ENCODE measurements at places on chromosomes 11 and 22.
A peak's percentile ranks its signal among the peaks of the same experiment; 100 is the strongest.

DNA sequence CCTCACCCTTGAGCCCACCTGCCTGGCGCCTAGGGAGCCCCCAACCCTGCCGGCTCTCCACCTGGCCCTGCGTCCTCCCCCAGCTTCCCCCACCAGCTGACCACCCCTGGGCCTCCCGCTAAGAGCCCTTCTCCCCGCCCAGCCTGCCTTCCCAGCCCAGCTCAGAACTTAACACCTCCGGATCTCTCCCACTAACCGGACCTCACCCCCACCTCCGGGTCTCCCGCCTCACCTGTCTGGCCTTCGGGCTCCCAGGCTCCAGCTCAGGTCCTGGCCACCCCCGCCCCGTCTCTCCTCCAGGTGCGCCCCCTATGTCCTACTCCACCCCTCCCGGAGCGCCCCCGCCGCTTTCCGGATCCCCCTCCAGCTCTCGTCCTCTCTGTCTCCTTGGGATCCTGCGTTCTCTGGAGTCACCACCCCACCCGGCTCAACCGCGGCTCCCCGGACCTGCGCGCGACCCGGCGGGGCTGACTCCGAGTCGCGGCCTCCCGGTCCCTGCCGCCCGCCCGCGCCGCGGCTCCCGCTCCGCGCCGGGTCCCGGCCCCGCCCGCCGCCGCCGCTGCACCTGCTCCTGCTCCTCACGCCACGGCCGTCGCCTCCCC is at the start of gene KCNJ11:
Gene KCNJ11 (minus strand): TSS at position 51 of the 602 bp plus-strand sequence. CDS start 568 bp downstream, outside the sequence.
- DNase-seq, result no peak

- peak; percentile 42 for DNase-seq
Measured at GRCh38 chr11:63508009-63508408, 2.1 kb downstream of the LGALS12 start.

- DNase-seq, result no peak
Measured at GRCh38 chr11:19674836-19675235, 37.8 kb upstream of the NAV2 start.

GRCh38 chr22:20568502-20569058 is 61.2 kb downstream of the MED15 start:
- DNase-seq, result no peak

DNA sequence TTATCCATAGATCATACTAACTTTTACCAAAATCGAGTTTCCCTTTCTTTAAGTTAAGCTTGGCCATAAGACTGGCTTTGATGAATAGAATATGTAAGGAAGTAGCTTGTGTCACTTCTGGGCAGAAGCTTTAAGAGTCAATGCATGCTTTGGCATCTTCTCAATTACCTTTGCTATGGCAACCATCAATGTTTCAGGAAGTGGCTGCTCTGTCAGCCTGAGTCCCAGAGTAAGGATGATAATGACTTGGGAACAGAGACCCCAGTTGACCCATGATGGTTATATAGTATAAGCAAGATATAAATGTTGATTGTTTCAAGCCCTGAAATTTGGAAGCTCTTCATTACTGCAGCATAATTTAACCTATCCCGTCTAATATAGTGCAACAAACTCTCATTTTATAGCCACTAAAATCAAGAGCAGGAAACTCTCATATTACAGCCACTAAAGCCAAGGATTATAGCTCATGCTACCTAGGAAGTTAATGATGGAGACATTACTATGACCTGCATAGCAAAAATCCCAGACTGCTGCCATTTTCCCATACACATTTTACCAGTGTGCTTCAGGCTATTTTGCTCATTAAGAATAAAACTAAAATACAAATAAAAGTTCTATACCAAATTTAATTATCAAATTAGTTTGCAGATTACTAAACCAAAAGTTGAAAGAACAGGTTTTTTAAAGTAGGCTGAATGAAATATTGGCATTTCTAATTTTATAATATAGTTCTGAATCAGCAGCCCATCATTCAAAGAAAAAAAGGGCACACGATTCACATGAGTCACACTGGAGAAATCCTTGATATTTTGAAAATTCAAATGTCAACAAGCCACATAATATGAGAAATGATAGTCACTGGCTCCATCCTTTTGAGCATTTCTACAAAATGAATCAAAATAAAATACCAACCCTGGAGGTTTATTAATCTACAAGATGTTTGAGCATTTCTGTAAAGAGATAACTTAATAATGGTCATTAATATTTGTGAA is 23.8 kb downstream of the FSHB start:
- no peak for DNase-seq

- no peak for DNase-seq
Measured at GRCh38 chr11:65428578-65429067, 6.0 kb downstream of the NEAT1 start.

GRCh38 chr11:94058630-94059029 is 37.5 kb downstream of the HEPHL1 start:
- DNase-seq, result no peak

All from endothelial cell (in vitro differentiated cells).